ENCODE measurements at places on chromosomes 5 and 9. TPM values are rescaled to one million over a fixed set of nuclear protein-coding genes. Genes with fewer than 3 reads are reported as not detected.
A peak's percentile ranks its signal among the peaks of the same experiment; 100 is the strongest.

DNA sequence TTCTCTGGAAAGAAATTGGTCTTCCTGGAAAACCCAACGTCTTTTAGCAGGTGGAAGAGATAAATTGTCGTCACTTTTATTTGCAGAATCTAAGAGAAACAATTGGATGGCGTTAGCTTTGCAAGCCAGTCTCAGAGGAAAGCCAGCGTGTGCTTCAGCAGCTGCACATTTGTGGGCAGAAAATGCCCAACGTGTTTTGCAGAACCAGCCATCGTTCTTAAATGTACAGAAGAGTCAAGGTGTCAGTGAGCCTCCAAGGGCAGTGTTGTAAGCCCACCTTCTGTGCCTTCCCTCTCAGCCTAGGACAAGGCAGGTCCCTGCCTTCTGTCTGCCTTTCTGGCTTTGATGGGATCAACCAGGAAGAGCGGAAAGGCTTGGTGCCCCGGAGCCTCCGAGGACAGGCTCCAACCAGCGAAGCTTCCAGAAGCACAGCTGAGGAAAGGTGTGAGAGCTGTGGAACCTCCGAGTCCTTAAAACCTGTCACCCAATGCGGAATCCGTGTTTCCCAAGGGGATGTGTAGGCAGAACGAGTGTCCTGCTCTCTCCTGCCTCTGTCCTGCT is 116.0 kb upstream of the IRX2 start:
- H3K27me3 ChIP-seq: no peaks in the 10 kb centered on the region
- DNase-seq: no peak
- H3K4me1 ChIP-seq: no peaks in the 10 kb centered on the region
- H3K4me3 ChIP-seq: no peak overlapping the region
- H3K36me3 ChIP-seq: peaks cover 4% of the 10 kb centered on the region

Gene ATG10
- 8.5 TPM for total RNA-seq

DNA sequence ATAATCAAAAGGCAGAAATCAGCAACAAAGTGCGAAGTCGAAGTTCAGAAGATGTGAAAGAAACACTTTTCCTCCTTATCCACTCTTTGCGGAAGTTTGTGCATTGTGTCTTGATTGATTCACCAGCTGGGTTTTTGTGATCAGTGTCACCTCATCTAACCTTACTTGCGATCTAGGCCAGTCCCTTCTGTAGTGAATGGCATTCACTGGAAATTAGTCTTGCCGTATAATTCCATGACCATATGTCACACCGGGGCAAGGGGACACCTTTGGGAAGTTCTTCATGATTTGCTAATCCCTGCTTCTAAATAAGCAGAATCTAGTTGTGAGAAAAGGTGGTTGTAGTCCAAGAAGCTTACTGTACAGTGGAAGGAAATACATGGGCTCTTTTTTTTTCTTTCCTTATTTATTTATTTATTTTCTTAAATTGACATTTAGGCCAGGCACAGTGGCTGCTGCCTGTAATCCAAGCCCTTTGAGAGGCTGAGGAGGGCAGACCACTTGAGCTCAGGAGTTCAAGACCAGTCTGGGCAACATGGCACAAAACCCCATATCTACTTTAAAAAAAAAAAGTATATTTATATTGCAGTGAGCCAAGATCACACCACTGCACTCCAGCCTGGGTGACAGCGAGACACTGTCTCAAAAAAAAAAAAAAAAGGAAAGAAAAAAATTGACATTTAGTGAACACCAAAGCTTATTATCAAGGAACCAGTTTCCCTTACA is 7.8 kb downstream of the RAI14 start:
- no peaks in the 10 kb centered on the region for H3K36me3 ChIP-seq
- H3K27me3 ChIP-seq: peaks cover 14% of the 10 kb centered on the region
- H3K4me1 ChIP-seq: no peaks in the 10 kb centered on the region
- H3K27ac ChIP-seq: no peak overlapping the region
- no peak overlapping the region for H3K4me3 ChIP-seq

DNA sequence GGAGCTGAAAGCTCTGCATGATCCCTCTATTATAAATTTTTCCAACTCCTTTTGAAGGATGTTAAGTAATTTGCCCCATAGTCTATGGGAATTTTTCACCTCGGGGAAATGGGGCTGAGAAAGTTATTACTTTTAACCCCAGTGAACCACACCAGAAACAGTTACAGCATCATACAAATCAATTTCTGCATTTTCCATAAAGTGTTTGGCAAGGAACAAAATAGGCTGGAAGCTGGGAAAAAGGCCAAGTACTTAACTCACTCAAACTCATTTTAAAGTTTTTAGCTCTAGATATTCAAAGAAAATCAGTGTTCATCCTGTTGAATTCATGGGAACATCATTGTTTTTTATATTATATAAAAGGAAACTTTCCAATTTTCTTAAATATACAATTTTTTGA is 160.9 kb downstream of the SH3GL2 start:
- H3K4me1 ChIP-seq: no peaks in the 10 kb centered on the region
- no peaks in the 10 kb centered on the region for H3K27me3 ChIP-seq
- H3K36me3 ChIP-seq: no peaks in the 10 kb centered on the region
- no peak overlapping the region for H3K27ac ChIP-seq
- no peak overlapping the region for H3K4me3 ChIP-seq
- DNase-seq: no peak

- no peak overlapping the region for H3K27ac ChIP-seq
- no peak for DNase-seq
- no peaks in the 10 kb centered on the region for H3K36me3 ChIP-seq
- no peaks in the 10 kb centered on the region for H3K4me1 ChIP-seq
Measured at GRCh38 chr9:118686959-118687358, 682.3 kb downstream of the BRINP1 start.

- no peaks in the 10 kb centered on the region for H3K27me3 ChIP-seq
- peaks cover 18% of the 10 kb centered on the region for H3K36me3 ChIP-seq
- no peak for DNase-seq
- no peak overlapping the region for H3K27ac ChIP-seq
- H3K4me1 ChIP-seq: no peaks in the 10 kb centered on the region
- no peak overlapping the region for H3K4me3 ChIP-seq
Measured at GRCh38 chr5:108046955-108047670, 334.8 kb downstream of the FBXL17 start.

GRCh38 chr5:44167540-44167939 is 221.7 kb downstream of the FGF10 start:
- no peak overlapping the region for H3K27ac ChIP-seq
- no peaks in the 10 kb centered on the region for H3K27me3 ChIP-seq
- H3K36me3 ChIP-seq: no peaks in the 10 kb centered on the region
- DNase-seq: no peak

Gene MROH2B
- not detected for total RNA-seq

Gene PKD2L2
- 0.74 TPM for total RNA-seq

DNA sequence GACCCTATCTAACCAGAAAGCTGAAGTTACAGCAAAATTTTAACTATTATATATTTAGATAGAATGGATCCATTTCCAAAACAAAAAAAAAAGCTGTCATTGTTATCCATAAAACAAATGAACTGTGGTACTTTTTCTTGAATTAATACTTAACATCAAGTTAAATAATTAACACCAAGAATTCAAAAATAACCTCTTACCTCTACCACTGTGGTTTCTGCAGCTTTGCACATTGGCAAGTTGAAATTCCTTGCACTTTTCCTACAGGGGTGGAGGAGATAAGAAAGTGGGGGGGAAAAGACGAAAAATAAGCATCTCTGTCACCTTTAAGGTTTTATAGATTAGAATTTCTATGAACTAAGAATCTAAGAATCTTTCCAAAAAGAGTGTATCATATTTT is 30.0 kb downstream of the OXCT1 start:
- H3K4me3 ChIP-seq: no peak overlapping the region
- no peak overlapping the region for H3K27ac ChIP-seq
- peaks cover 25% of the 10 kb centered on the region for H3K36me3 ChIP-seq
- no peaks in the 10 kb centered on the region for H3K27me3 ChIP-seq
- no peak for DNase-seq

DNA sequence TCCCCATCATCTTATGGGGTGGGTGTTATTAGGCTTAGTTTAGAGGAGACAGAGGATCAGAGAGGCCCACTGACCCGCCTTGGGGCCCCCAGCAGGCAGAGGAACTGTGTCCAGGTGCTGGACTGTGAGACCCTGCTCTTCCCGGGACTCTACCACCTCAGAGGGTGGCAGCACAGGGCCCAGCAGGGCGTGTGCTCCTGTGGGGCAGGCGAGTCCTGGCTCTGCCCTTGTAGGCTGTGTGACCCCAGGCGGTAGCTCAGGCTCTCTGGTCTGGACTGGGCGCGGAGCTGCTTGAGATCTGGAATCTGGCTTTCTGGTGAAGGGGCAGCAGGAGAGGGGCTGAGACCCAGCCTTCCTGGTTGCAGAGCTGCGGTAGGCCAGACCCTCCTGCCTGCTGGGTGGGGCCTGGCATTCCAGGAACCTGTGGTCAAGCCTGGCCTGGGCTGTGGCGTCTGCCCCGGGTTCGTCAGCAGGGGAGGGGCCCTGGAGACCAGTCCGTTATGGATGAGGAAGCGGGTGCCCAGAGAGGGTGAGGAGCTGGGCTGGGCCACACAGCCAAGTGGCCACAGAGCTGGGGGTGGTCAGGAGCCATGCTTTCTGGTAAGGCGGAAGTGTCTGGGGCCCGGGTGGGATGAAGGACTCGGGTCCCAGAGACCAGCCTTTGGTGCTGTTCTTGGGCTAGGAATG is 46.5 kb downstream of the RXRA start:
- H3K36me3 ChIP-seq: no peaks in the 10 kb centered on the region
- DNase-seq: no peak
- H3K4me1 ChIP-seq: no peaks in the 10 kb centered on the region
- H3K27me3 ChIP-seq: no peaks in the 10 kb centered on the region
- H3K4me3 ChIP-seq: no peak overlapping the region

DNA sequence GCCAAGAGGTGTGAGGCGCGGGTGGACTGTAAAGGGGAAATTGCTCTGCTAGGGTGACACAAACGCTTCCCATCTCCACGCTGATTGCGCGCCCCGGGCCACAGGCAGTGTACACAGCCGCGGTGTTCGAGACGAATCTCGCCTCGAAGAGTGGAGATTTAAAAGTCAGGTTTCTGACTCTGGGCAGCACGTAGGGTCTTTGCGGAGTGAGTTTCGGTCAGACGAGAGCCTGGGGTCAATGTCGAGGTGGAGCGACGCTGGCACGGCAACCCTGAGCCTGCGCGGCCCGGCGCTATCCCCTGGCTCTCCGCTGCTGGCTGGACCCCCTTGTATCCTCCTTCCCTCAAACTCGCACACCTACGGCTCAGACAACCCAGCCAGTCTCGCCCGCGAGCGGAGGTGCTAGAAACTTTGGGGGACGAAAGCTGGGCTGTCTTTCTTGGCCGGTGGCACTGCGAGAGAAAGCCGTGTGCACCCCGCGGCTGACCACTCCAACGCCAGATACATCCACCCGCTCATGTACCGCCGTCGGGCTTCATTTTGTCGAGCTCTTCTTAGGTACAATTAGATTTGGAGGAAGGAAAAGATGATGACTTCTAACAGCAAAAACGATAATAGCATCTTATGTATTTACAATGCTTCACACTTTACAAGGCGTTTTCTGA is 5.4 kb upstream of the FOXB2 start:
- H3K27ac ChIP-seq: peak overlapping the region; percentile 4
- H3K36me3 ChIP-seq: no peaks in the 10 kb centered on the region
- no peak for DNase-seq
- no peak overlapping the region for H3K4me3 ChIP-seq

GRCh38 chr5:83503662-83504061 is 32.1 kb downstream of the VCAN start:
- peaks cover 5% of the 10 kb centered on the region for H3K27me3 ChIP-seq
- no peak overlapping the region for H3K4me3 ChIP-seq
- H3K27ac ChIP-seq: no peak overlapping the region
- no peak for DNase-seq
- H3K4me1 ChIP-seq: peaks cover 3% of the 10 kb centered on the region

DNA sequence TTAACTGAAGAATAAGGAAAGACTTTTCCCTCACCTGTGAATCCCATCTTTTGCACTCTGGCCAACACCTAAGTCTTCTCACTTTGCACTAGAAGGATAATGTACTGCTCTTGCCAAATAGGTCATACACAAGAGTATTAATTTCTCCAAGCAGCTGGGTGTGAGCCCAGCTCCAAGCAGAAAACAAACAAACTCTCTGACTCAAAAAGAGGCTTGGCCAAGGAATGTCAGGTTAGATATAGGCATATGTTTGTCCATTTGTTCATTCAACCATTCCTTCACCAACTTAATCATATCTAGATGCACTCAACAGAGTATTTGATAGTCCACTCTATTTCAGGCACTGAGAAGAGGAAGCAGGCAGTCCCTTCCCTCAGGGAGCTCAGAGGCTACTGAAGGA is 84.4 kb downstream of the HTR4 start:
- no peak for DNase-seq
- peaks cover 26% of the 10 kb centered on the region for H3K27me3 ChIP-seq
- no peak overlapping the region for H3K4me3 ChIP-seq
- H3K4me1 ChIP-seq: no peaks in the 10 kb centered on the region
- no peak overlapping the region for H3K27ac ChIP-seq

DNA sequence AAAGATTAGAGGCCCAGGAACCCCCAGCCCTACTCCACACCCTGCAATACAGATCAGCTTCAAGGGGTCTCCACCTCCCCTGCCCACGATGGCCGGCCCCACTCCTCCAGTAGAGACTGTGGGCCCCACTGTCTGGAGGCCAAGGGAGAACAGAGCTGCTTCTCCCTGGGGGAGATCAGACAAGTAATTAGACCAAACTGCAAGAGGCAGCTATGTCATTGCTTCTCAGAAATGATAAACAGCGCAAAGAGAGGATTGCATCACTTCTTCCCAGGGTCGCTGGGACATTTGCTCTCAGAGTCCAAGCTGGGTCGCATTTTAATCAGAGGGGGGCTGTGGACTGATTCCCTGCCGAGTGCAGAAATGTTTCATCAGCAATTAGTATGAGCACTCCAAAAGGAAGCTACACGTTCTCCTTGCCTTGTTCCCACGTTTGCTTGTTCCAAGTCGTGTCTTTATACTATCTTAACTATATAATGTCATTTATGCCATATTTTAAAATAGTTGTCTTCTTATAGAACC is 59.9 kb downstream of the ROPN1L start:
- H3K4me3 ChIP-seq: no peak overlapping the region
- no peak for DNase-seq
- H3K27me3 ChIP-seq: no peaks in the 10 kb centered on the region
- H3K27ac ChIP-seq: no peak overlapping the region

DNA sequence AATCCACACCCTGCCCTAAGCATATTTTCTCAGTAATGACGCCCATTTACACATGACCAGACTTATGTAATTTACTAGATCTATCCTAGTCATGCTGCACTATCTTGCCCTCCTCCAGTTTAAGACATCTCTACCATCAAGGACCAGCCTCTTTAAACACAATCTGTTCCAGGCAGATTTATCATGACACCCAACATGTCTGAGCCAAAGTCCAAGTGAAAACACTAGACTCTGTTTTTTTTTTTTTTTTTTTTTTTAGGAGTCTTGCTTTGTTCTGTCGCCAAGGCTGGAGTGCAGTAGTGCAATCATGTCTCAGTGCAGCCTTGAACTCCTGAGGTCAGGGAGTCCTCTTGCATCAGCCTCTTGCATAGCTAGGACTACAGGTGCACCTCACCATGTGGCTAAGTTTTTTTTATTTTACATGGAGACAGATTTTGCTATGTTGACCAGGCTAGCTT is 354.6 kb downstream of the ARRDC3 start:
- DNase-seq: no peak
- no peak overlapping the region for H3K27ac ChIP-seq
- no peaks in the 10 kb centered on the region for H3K4me1 ChIP-seq
- H3K4me3 ChIP-seq: no peak overlapping the region
